ENCODE measurements at places on chromosomes 2 and 18.

DNA sequence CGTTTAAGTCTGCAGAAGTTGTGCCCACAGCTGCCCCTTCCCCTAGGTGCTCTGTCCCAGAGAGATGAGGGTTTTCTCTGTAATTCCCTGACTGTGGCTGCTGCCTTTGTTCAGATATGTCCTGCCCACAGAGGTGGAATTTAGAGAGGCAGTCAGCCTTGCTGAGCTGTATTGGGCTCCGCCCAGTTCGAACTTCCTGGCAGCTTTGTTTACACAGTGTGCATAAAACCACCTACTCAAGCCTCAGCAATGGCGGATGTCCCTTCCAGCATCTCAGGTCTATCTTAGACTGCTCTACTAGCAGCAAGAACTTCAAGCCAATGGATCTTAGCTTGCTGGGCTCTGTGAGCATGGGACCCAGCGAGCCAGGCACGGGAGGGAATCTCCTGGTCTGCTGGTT lies 48.1 kb downstream of the LHCGR start:
- no peak for DNase-seq

DNA sequence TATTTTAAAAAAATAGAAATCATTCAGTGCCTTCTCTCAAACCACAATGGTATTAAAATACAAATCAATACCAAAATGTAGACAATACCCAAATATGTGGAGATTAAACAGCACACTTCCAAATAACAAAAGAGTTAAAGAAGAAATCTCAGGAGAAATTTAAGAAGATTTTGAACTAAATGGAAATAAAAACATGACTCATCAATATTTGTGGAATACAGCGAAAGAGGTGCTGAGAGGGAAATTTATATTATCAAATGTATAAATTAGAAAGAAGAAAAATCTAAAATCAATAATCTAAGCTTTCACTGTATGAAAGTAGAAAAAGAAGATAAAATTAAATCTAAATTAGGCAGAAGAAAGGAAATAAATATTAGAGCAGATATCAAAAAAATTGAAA lies 233.1 kb downstream of the RPIA start:
- DNase-seq: no peak

DNA sequence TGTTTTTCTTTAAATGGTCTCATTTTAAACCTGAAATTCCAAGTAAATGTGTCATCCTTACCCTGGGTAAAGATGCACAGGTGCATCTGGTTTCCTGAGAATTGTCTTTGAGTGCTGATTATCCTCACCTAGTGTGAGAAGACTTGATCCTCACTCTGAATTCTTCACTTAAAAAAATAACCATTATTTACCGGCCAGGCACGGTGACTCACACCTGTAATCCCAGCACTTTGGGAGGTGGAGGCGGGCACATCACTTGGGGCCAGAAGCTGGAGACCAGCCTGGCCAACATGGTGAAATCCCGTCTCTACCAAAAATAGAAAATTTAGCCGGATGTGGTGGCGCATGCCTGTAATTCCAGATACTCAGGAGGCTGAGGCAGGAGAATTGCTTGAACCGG lies 9.9 kb upstream of the WNT6 start:
- peak; percentile 9 for DNase-seq

DNA sequence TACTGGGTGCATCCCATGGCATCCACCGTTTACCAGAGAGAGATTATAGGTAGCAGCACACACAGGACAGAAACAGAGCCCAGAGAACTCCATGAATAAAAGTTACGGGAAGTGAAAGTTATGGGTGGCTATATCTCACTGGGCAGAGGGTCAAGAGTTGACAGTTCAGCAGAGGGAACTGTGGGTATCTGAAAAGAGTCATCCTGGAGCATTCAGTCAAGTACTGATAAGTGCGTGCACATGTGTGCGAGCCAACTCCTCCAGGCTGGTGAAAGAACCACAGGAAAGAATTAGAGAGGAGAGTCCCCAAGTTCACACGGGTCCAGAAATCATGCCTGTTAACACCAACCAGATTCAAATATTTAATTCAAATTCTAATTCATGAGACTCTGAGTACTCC lies 1588.2 kb downstream of the LRP1B start:
- DNase-seq: no peak

All from HFFc6 (cell line).